ENCODE measurements at places on chromosomes 1 and 21.

GRCh38 chr1:179831852-179832699 is 45.5 kb downstream of the TOR1AIP2 start:
- DNase-seq, result no peak

DNA sequence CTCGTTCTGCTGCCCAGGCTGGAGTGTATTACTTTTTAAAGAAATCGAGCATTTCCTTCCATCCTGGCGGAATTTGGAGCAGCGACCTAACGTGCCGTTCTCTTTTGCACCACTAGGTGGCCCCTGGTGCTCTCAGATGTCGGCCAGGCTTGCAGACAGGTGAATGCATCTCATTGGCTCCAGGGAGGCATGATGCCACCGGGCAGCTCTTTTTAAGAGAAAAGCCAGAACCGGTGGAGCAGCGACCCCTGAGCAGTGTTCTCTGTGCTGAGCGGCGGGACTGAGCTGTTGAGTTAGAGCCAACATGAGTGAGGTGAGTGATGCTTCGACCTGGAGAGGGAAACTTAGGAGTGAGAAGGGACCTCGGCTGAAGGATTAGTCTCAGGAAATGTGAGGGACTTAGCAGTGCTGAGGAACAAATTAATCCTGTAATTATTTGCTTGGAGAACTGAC is at the start of gene PCP4:
Gene PCP4, plus strand, starts transcription at position 241 of the 453 bp plus-strand sequence. Its CDS starts 64 bp downstream, at position 305.
- peak; percentile 70 for DNase-seq

DNA sequence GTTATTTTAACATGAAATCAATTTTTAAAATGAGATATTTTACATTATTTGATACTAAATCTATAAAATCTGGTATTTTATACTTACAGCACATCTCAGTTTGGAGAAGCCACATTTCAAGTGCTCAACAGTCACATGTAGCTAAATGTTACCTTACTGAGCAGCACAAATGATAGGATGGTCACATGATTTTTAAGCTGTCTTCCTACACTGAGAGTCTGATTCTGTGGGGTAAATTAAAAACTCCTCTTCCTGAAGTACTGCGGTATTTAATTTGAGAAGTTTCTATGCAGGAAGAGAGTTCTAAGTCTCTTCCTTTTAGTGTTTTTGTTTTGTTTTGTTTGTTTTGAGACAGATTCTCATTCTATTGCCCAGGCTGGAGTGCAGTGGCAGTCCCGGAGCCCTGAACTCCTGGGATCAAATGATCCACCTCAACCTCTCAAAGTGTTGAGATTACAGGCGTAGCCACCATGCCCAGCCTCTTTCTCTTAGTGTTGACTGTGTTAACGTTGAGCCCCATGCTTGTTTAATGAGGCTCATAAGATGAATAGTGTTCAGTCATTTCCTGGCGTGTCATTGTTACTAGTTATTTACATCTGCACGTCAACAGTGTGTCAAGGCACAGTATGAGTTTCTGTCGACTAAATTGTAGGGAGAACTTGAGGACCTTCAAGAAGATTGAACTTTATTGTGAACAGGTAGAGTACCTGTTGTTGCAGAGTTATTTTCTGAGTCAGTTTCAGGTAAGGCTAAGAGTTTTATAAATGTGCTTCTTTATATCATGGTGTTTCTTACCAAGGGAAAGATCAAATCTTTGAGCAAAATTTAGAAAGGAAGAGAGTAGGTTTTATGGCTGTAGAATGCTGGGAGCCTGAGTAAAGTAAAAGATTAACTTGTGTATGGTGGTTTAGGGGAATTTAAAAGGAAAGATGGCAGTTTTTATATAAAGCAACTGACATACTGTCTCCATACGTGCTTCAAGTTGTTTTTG is 3.3 kb downstream of the CNST start:
- DNase-seq, result peak; percentile 73

GRCh38 chr21:44071359-44072104 is 35.7 kb upstream of the PWP2 start:
- DNase-seq, result no peak

GRCh38 chr1:2868571-2869195 is 67.2 kb upstream of the TTC34 start:
- DNase-seq, result no peak

Data from NCI-H774 (cell line).